NCI-H1105 (cell line): ENCODE measurements at places on chromosomes 16 and 17.

- no peak for DNase-seq
These were observed 9.5 kb downstream of the DEF8 start for GRCh38 chr16:89958068-89958467.

- no peak for DNase-seq
These were observed 12.2 kb downstream of the HIC1 start for GRCh38 chr17:2067048-2067561.

GRCh38 chr16:46812781-46813540, 18.0 kb downstream of the C16orf87 start:
- no peak for DNase-seq

GRCh38 chr16:89697161-89697615, 4.3 kb downstream of the SPATA2L start:
- peak; percentile 73 for DNase-seq

DNA sequence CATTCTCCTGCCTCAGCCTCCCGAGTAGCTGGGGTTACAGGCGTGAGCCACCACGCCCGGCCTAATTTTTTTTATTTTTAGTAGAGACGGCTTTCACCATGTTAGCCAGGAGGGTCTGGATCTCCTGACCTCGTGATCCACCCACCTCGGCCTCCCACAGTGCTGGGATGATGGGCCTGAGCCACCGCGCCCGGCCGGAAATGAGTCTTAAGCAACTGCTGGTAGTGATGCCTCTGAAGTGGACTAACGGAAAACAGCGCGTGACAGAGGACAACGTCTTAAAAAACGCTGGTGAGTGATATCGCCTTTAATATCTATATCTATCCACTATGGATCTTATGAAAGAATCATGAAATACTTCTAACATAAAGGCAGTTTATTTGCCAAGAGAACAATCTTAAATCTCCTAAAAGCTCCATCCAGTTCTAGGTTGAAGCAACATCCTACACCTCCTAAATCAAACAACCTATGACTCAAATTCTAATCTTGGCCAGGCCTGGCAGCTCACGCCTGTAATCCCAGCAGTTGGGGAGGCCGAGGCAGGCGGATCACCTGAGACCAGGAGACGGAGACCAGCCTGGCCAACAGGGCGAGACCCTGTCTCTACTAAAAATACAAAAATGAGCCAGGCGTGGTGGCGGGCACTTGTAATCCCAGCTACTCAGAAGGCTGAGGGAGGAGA, 69.8 kb downstream of the NXN start:
- no peak for DNase-seq

- DNase-seq: peak; percentile 52
These were observed 1.7 kb upstream of the ZNF423 start for GRCh38 chr16:49857423-49858181.

DNA sequence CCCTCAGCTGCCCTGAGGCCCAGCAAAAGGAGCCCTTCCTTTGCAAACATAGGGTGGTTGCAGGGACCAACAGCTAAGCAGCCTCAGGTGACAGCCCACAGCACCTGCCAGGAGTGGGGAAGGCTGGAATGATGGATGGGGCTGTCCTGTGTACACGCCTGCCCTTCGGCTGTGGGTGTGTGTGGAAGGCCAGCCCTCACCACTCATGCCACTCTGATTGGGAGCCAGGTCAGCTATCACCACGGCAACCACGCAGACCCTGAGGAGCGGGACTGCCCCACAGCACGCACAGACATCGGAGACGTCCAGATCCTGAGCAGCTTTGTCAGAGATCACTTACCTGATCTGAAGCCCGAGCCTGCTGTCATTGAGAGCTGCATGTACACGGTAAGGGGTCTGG, 11.9 kb downstream of the PIPOX start:
- DNase-seq: no peak

DNA sequence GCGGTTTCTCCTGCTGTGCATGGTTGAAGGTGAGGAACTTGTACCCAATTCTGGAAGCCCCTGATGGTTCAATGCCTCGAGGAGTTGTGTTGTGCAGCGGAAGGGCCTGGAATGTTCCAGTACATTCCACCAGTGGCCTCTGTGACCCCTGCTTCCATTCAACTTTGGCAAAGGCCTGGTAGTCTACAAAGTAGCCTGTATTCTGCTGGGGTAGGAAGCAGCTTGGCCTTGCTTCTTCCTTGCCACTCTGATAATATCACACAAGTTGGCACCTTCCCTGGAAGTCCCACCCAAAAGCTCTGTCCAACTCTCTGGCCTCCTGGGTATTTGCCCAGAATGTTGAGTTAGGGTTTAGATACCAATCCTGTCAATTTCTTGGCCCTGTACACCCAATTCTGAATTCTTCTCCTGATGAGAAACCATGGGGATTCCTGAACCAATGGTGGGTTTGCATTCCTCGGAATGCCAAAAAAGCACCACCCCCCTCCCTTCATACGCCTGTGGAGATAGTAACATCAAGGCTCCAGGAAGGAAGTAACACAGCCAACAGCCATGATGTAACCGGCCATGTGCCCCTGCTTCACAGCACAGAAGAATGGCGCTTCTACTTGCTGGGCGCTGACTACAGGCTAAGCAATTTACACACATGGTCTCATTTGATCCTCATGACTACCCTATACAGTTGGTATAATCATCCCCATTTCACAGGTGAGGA, 11.8 kb upstream of the FAM117A start:
- no peak for DNase-seq

DNA sequence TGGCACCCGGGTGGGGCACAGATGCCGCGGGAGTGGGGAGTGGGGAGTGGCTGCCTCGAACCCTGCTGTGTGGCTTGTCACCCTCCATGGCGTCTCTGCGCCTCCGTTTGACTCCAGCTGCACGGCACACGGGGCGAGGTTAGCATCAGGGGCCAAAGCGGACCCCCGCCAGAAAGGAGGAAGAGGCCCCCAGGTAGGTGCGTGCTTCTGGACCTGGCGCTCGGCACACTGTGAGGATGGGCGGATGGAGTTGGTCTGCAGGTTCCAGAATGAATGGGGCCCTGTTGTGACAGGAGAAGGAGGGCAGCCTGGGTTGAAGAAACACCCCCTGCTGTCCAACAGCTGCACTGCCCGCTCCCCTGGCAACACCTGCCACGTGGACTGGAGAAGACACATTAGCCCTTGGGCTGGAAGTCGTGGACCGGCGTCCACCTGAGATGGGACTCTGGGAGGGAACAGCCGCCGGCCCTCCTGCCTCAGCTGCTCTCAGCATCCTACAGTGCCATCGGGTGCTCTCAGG, 9.4 kb upstream of the FASN start:
- no peak for DNase-seq

DNA sequence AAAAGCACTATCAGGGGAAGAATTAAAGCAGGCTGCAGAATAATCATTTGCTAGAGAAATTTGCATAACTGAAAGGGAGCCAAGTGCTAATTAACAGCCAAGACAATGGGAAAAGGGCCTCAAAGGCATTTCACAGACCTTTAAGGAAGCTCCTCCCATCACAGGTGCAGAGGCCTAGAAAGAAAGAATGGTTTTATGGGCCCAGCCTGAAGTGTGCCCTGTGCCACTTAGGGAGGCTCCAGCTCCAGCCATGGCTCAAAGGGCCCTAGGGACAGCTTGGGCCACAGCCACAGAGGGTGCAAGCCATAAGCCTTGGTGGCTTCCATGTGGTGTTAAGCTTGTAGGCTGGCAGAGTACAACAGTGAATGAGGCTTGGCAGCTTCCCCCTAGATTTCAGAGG, 50.1 kb downstream of the RNF112 start:
- peak; percentile 68 for DNase-seq

GRCh38 chr17:744937-745336, 7.1 kb downstream of the GEMIN4 start:
- no peak for DNase-seq

- no peak for DNase-seq
These were observed 55.4 kb downstream of the WWOX start for GRCh38 chr16:78154729-78155461.

DNA sequence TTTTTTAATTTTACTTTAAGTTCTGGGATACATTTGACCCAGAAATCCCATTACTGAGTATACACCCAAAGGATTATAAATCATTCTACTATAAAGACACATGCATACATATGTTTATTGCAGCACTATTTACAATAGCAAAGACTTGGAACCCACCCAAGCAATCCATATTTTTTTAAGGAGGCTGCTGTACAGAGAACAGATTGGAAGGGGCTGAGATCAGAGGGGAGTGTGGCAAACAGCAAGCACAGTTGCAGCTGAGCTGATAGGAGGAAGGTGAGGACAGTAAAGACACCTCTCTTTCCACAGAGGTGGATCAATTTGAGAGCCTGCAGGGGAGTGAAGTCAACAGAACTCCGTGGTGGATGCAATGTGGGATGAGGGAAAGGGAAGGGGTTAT, 10.2 kb upstream of the TMEM238L start:
- no peak for DNase-seq

GRCh38 chr17:77375917-77376651, 235.3 kb downstream of the SEC14L1 start:
- DNase-seq: no peak

DNA sequence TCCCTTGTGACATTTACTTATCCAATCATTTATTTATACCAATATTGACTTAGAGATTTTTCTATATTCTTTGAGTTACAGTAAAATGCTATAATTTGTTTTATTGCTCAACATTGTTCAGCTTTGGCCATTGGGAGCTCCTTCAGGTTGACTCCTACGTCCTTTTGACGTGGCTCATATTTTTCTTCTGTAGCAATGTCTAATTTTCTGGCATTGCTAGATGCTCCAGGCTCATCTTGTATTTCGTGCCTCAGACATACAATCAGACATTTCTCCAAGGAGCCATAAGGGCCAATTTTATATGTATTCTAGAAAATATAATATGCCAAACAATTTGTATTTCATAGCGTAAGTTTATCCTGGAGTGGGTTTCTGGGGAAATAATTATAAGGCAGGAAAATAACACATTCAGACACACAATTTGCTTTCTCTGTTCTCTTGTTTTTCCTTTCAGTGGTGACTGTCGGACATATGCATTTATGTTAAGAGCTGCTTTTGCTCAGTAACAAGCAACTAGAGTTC, 355.1 kb upstream of the MON1B start:
- no peak for DNase-seq

DNA sequence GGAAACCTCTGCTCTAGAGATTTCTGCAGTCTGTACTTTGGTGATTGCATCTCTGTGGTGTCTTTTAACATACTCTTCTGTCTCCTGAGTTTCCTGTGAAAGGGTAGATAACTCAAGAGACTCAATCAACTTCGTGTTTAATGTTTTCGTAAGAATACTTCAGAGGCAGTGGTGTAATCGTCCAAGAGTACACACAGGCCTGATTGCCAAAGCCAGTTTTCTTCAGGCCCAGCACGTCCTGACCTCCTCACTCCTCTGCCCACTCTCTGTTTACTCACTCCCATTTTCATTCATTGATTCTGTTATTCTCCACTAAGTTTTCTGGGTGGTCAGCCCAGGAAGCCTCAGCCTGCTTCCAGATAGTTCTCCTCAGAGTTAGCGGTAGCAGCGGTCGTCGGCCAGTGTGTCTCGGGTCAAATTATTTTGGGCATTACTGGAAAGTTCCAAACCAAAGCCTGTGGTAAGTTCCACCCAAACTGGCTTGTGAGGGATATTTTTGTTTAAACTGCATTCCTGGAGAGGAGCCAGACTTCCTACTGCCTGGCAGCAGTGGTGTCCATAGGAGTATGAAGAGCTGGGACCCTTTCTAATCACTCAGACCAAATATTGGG, 293.2 kb downstream of the WWOX start:
- no peak for DNase-seq

DNA sequence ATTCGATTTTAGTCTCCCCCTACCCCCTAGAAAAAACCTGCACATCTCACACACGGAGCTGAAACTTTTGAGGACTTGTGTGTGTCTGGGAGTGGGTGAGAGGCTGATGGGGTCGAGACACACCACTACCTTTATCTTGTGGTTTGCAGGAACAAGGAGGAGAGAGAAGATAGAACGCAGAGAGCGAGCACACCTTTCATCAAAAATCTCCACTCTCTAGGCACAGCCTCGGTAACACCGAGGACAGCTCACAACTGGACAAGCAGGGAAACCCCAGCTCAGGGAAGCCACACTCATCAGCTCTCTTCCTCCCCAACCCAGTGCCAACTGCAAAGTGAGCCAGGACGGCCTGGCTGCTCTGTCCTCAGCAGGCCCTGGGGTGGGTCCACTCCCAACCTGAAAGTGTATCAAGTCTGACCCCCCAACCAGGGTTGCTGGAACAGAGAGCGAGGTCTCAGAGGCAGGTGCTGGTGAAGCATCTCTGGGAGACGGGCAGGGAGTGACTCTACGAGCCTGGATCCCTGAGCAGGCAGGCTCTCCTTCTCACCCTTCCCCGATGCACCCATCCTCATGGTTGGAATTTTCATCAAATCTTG, 5.2 kb upstream of the GHDC start:
- DNase-seq: no peak

DNA sequence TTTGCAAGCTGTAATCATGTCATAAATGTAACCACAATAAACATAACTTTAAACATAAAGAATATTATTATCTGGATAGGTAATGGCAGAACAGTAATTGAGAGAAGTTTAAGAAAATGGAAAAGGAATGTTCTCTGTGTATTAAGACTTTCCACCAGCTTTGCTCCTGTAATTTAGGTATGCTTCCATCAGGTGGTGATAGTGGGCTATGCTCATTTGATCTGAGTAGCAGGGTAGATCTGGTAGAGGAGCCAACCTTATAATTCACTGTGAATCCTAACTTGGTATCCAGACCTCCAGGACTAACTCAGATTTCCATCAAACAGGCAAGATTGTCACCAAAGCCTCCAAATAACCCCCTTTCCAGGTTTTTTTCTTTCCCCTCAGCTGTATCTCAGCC, 137.9 kb upstream of the ZKSCAN2 start:
- DNase-seq: no peak

DNA sequence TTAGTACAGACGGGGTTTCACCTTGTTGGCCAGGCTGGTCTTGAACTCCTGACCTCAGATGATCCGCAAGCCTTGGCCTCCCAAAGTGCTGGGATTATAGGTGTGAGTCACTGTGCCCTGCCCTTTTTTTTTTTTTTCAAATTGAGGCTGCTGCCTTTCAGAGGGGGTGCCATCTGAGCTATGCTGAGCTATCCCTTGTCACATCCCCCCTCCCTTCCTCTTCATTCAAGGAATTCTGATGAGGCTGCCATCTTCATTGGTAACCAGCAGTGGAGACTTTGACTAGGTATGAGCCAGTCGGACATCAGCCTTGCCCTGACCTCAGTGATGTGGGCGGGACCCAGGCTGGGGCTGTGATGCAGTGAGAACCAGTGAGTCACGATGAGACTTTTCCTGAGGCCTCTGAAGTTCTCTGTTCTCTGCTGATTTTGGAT, 24.4 kb upstream of the GPT2 start:
- no peak for DNase-seq

DNA sequence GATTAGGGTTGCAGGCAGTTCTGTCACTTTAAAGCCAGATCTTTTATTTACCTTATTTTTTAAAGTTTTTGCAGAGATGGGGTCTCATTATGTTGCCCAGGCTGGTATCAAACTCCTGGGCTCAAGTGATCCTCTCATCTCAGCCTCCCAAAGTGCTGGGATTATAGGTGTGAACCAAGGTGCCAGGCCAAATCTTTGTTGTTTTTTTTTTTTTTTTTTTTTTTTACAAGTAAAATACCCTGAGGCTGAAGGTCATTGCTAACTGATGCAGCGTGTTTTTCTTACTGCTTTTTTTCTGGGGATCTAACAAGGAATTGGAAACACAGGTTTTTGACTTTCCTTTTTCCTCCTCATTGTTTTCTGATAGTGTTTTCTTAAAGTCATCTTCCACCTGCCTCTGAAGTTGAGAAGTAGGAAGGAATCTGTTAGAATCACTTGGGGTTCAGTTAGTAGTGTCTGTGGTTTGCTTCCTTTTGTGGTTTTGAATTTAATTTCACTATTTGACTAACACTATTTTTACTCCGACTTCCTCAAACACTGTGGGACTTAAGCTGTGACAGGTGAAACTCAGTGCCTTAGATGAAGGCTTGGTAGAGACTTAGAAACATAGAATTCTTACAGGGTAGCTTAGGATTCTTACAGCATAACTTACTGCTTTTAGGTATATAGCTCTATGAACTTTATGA, 22.2 kb downstream of the CLTC start:
- DNase-seq: no peak
